ENCODE measurements at places on chromosomes 7 and 10. TPM values are rescaled to one million over a fixed set of nuclear protein-coding genes. Genes with fewer than 3 reads are reported as not detected.

ELN gene
- 1.7 TPM for total RNA-seq

WNT2 gene
- not detected for total RNA-seq

CTAGE4 gene
- 0.30 TPM for total RNA-seq

C10orf53 gene
- total RNA-seq: not detected

DNA sequence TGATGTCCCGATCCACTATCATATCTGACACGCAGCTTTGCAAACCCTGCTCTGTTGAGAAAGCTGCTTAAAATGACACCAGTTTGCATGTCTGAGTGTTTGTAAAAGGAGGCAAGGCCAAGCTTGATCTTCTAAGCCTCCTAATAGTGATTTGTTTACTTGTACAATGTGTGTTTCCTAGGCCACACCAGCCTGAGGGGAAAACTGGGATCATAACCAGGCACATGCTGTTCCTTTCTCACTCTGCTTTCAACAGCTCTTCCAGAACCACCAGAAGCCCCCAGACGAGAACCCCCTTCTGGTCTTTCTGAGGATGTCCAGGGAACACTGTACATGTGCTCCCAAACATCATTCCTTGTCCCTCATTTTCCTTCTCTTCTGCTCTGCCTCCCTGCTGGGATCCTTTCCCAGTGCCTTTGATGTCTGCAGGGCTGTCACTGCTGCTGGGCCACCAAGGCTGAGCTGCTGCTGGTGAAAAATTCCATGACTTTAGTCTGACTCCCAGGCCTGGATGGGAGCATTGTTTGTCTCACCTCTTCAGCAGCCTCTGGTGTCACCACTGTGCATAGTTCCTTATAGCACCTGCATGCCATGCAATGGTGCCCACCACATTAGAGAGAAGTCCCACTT lies 4.0 kb upstream of the LGI1 start:
- DNase-seq: no peak

GRCh38 chr10:60309371-60309770 lies 80.3 kb downstream of the ANK3 start:
- DNase-seq: no peak

DNA sequence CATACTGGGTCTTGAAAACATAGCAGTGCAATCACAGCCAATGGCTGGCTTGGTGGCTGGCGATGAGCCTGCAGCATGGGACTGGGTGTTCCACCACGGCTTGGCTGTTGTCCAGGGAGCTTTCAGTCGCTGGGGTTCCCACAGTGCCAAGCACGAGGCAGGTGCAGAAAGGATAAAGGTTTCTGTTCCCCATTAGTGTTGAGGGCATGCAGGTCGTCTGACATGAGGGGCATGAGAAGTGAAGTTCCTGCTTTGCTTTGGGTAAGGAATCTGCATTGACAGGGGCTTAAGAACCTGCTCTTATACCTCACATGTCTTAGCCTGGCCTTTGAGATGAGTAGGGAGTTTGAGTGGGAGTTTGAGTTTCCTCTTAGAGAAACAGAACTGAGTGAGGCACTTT lies 9.0 kb upstream of the CFTR start:
- DNase-seq: no peak

DNA sequence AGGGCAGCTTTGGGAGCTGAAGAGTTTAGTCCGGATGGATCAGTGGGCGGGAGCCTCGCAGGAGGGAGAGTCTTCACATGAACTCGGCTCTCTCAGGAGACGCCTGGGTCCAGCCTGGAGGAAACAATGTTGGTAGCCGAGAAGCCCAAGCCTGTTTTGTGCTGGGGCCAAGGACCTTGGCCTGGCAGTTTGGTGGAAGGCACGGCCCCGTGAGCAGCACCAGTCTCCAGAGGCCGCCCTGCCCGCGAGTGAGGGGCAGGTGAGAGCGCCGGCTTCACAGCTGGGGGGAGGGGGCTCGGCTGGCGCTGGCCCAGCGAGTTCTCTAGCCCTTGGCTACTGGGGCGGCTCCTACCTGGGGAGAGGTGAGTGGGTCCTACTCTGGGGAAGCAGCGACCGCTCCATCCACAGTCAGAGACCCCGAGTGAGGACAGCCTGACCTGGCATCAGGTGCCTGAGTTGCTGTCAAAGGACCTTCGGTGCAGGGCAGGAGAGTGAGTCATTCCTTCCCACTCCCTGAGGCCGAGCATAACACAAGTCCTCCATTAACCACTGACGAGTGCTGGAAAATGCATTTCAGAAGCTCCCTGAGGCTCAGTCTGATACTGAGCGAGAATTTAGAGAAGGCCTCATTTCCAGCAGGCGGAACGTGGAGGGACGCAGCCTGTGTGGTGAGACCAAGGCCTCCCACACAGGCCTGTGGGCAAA lies 89.3 kb upstream of the DIP2C start:
- DNase-seq: no peak

GRCh38 chr7:100887516-100888290 lies 1.8 kb downstream of the UFSP1 start:
- peak; percentile 55 for DNase-seq

DNA sequence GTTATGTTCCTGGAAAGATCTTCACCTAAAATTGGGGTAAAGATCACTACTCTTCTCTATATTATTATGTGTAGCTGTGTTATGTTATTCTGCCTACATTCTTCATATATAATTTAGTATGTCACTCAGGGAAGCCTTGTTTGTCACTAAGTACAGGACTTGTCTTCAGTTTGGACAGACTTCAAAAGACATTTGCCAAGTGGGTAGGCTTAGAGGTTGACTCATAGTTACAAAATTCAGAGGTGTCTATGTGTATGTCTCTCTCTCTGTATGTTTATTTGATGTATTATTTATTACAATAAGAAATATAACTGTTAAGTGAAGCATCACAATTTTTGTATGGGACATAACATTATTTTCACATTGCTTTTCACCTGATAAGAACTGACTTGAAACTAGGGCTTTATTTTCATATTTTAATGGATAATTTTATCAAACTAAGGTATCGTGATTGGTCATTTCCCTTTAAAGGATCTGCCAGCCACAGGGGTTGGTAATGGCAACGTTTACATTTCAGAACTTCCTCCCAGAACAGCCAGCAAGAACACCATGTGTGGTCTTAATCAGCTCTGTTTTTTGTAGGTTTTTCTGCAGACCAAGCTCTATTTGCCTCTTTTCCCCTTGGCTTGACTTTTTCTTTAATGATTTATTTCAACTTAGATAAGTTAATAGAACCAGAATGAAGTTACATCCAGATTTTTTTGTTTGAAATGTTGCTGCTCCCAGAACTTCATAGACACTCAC lies 262.1 kb upstream of the CACNA2D1 start:
- no peak for DNase-seq

DNA sequence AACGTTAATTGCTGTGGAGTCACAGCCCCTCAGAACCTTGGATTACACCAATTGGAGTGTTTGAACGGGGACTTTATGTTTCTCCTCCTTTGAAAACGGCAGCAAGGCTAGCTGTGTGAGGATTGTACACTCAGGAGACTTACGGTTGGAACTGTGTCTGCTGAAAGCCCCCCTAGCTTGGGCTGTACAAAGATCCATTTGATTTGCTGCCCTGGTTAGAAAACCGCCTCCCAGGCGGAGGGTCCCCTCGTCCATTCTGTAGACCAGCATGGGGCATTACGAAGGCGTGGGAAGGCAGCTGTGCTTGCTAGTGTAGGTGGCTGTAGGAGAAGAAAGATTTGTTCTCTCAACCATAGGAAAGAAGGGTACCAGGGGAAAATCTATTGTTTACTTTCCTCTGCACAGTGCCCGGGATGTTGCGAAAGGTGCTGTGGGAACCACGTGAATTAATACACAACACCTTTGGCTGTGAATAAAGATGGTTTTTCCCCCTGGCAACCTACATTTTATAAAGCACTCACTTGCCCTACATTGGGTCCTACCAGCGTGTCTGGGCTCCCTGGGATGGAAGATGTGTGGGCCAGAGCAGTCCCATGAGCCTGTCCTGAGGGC lies 73.4 kb upstream of the BTBD16 start:
- DNase-seq: no peak

DNA sequence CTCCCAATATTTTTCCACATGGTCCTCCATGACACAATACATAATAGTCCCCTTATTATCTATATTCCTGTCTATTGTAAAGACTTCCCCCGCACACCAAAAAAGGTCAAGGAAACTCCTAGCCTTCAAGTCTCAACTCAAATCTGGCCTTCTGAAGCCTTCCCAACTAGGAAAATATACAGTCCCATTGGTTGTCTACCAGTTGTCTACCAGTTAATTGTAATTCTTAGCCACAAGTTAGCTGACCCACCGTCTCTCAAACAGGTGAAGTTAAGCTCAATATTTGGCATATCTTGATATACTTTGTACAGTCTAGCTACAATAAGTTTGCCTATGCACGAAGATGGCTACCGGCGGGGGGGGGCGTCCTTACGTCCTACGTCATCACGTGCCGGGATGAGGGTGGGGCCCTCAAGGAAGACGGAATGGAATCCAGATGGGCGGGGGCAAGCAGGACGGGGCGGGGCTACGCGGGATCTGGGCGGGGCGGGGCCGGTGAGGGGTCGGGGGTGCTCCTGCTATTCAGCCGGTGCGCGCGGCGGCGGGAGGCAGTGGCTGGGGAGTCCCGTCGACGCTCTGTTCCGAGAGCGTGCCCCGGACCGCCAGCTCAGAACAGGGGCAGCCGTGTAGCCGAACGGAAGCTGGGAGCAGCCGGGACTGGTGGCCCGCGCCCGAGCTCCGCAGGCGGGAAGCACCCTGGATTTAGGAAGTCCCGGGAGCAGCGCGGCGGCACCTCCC lies at the start of gene AHR:
AHR (plus strand) TSS at position 551 of the 738 bp plus-strand sequence. CDS start 613 bp downstream, outside the sequence.
- DNase-seq: peak; percentile 89

DNA sequence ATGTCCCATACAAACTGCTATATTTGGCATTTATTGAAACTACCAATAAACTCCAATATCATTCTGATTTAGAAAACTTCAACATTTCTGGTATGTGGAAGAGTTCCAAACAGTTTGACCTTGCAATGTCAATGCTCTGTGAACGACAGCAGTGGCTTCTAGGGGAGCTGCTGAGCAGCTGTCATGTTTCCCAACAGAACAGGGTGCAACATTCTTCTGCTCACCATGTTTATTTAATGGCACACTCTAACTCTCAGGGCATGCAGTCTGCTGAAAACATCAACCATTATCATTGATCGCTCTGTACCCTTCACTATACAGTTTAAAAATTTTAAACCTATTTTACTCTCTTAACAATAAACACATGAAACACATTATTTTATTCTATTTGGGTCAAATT lies 25.9 kb downstream of the LMOD2 start:
- no peak for DNase-seq

- no peak for DNase-seq
Observed at GRCh38 chr7:14759785-14760184, 142.8 kb downstream of the DGKB start.

- DNase-seq: no peak
Observed at GRCh38 chr10:44911951-44912350, 814 bp downstream of the TMEM72 start.

GRCh38 chr7:26291699-26292538 lies at the start of gene SNX10:
SNX10 (plus strand) TSS chr7:26291862; CDS start chr7:26346443, 54,581 bp downstream.
- DNase-seq: no peak

DNA sequence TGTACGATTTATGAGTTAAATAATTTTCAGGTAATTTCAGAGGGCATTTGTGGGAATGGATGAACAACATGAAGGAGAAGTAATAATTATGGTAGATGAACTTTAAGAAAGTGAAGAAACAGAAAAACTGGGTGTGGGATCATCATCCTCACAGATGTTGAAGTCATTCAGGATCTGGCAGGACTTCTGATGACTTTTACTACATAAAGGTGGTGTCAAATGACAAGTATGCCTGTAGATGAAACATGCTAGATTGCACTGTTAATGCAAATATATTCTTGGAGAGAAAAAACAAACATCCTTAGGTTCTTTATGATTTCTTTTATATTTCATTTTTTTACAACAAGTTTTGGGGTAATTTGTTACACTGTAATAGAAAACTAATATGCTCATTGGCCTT lies 230.2 kb downstream of the PCLO start:
- no peak for DNase-seq

DNA sequence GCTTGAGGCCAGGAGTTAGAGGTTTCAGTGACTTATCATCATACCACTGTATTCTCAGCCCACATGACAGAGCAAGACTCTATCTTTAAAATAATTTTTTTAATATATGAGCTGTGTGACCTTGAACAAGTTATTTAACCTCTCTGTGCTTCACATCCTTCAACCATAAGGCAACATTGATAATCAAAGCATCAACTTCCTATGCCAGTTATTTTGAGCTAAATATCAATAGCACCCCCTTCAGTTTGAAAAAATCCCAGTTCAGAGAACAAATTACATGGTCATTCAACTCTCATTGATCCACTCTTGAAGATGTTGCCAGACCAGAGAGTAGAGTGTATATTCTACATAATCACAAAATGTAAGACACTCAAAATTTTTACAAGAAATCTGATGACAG lies 53.0 kb downstream of the ASNS start:
- DNase-seq: no peak

GRCh38 chr10:4426866-4427265 lies 399.1 kb upstream of the AKR1E2 start:
- no peak for DNase-seq

DNA sequence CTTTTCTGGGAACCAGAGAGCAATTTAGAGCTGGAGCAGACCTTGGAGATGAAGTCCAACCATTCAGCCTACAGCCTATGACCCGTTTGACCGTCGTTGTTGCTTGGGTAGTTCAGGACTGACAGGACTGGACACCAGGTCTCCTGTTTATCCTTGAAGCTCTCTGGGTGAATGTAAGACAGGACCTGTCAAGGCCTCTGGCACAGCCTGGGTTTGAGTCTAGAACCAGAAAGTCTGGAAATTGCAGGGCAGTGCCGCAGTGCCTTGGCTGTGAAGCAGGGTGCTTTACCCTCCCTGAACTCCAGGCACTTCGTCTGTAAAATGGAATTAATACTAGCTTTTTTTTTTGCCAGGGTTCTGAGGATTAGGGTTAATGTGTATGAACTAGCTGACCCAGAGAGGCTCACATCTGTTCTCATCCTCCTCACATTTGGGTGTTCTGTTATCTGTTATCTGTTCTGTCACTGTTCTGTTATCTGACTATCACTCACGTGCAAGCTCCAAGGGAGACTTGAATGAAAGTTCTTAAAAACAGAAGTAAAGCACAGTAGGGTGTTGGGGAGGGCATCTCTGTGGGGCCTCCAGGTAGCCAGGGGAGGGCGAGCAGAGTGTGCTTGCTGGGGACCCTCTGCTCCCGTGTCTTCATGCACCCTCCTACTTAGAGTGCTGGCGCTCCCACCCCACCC lies 9.9 kb downstream of the BLVRA start:
- no peak for DNase-seq

- DNase-seq: no peak
Observed at GRCh38 chr7:18913106-18913505, 204.3 kb downstream of the TWIST1 start.

DNA sequence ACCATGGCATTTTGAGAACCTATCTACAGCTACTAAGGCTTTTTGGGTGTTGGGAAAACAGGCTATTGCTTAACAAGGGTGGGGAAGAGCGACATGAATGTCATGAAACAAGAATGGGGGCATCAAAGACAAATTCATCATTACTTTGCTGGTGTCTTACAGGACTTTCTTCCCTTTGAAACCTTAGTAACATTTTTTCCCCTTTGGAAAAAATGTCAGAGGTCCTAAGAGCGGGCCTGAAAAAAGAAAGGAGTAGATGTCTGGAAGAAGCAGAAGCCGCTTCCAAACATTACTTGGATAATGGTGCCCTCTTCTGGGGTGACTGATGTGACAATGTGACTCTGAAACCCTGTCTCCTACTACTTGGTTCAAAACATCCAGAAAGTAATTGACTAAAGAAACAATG lies 3.8 kb upstream of the DDX50 start:
- DNase-seq: peak; percentile 67

All from endothelial cell of umbilical vein (primary cell).